ENCODE measurements at places on chromosomes 12 and 14.

DNA sequence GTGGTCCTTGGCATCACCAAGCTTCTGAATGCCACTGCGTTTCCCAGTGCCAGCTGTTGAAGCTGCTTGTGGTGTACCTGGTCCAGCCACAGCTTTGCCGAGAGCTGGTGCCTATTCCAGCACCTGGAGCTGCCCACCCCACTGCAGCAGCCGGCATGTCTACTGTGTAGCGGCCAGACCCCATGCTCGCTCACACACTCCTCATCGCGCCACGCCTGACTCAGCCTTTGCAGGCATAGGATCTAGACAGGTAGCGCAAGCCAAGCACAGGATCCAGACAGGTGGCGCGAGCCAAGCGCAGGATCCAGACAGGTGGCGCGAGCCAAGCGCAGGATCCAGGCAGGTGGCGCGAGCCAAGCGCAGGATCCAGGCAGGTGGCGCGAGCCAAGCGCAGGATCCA, 11.6 kb upstream of the ZNF605 start:
- no peak for DNase-seq

DNA sequence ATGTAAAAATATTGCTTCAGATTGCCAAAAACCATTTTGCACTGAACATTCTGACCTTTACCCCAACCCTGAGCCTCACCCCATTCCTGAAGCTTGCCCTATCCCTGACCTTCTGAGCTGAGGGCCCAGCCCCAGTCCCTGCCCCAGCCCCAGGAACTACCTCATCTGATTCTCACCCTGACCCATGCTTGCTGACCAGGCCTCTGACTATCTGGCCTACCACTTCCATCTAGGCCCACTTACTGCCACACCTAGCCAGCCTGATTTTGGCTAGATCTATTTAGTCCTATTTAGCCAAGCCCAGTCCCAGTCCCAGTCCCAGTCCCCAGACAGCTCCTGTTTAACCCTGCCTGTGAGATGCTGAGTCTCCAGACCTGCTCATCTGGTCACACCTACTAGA, 33.6 kb downstream of the OR10P1 start:
- no peak for DNase-seq

DNA sequence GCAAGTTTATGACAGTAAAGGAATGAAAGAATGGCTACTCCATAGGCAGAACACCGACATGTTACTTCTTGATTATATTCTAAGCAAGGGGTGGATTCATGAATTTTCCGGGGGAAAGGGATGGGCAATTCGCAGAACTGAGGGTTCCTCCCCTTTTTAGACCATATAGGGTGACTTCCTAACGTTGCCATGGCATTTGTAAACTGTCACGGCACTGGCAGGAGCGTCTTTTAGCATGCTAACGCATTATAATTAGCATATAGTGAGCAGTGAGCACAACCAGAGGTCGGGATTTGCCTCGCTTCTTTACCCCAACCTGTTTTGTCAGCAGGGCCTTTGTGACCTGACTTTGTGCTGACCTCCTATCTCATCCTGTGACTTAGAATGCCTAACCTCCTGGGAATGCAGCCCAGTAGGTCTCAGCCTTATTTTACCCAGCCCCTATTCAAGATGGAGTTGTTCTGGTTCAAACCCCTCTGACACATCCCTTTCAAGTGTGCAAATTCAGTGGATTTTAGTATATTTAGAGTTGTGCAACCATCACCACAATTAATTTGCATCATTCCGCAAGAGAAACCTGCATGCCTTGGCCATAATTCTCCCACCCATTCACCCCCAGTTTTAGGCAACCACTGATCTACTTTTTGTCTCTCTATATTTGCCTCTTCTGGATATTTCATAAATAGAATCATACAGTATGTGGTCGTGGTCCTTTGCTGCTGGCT, 27.4 kb downstream of the PALS1 start:
- no peak for DNase-seq

GRCh38 chr14:23020143-23021128, 10.5 kb upstream of the C14orf93 start:
- DNase-seq: no peak

GRCh38 chr12:132872073-132872855, 15.1 kb downstream of the CHFR start:
- DNase-seq: no peak

- no peak for DNase-seq
These were observed 777 bp downstream of the ASCL1 start for GRCh38 chr12:102958073-102958829.

- DNase-seq: peak; percentile 84
These were observed 46.7 kb upstream of the RNU6-8 start for GRCh38 chr14:32249780-32250179.

DNA sequence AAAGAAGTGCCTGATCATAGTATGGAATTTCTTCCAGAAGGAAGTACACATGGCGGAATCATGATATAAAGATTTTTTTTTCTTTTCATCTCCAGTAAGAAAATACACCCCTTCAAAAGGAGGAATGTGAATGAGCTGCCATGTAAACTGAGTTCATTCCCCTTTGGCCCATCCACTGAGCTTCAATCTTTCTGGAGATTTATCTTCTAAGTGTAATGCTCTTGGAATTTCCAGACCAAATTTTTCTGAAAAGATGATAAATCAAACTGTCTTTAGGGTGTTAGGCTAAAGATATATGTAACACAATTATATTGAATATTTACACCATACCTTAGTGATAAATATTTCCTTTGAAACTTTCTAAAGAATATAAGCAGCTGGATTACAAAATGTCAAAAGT, 5.2 kb downstream of the DCN start:
- DNase-seq: no peak

DNA sequence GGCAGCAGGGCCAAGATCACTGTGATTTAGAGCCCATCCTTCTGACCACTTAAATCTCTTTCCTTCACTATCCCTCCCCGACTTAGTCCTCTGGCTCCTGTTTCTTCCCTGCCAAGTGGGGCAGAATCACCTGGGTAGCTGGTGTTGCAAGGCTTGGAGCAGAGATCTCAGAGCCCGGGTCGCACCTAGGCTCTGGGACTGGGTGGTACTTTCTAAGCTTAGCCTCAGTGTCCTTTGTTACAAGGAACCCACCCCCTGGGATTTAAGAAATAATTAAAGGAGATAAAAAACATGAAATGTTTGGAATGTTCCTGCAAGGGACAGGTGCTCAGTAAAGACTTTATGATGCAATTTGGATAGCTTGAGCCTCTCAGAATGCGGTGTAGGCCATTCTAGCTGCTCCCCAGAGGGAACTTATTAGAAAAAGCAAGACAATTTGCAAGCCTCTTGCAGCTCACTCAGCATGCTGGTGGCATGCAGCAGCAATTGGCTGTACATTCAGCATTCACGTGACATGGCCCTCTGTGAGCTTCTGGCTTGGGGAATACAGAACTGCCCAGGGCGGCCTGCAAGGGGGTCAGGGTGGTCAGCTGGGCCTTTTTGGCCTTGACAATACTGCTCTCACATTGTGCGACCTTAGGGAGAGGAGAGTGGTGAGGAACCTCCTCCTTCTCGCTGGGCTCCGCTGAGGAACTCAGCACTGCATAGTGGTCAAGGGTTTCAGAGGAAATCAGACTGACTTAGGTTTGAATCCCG, 16.8 kb downstream of the C14orf132 start:
- DNase-seq: no peak

All from bronchial epithelial cell (primary cell).